ENCODE measurements at places on chromosomes 1 and 21.
A peak's percentile ranks its signal among the peaks of the same experiment; 100 is the strongest.

DNA sequence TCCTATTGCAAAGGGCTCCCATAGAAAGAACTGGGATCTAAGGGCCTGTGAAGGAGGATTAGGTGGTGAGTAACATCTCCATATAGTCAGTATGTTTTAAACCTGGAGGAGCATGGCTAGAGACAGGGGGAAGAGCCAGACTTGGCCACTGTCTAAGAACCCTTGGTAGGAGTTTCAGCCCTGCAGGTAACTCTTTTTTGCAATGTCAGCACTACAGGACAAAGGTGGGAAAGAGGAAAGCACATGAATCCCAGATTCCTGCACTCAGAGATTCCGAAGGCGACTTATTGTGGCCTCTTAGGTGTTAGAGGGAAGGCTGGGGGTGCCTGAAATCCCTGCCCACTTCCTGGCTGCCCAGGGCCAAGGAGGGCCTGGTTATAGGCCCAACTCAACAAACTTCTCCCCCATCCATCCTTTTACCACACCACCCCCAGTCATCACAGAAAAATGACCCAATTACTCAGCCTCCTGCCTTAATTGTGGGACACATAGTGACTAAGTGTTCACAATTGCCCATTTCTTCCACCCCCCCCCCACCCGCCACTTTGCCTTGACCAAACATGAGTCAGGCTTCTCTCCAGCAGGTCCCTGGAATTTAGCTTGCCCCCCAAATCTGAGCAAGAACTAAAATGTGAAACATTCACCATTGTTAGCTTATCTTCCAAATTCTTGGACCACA is 1.9 kb upstream of the NTNG1 start:
- peak; percentile 66 for DNase-seq

DNA sequence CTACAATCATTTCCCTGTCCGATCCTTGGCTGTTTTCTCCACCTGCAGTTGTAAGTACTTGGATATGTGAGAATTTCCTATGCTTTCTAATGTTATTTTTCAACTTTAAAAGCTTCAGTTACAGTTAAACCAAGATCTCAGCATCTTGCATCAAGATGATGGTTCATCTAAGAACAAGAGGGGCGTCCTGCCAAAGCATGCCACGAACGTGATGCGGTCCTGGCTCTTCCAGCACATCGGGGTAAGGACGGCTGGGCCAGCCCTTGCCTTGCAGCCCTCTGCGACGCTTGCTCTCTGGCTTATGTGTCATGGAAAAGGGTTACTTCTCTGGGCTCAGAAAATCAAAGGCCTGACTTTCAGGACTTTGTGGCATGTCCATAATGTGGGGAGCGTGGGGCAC is 46.8 kb downstream of the PKNOX1 start:
- no peak for DNase-seq

- DNase-seq: no peak
Measured at GRCh38 chr1:65979136-65980044, 186.7 kb downstream of the PDE4B start.

- DNase-seq: no peak
Measured at GRCh38 chr1:19495000-19495656, 9.8 kb upstream of the CAPZB start.

DNA sequence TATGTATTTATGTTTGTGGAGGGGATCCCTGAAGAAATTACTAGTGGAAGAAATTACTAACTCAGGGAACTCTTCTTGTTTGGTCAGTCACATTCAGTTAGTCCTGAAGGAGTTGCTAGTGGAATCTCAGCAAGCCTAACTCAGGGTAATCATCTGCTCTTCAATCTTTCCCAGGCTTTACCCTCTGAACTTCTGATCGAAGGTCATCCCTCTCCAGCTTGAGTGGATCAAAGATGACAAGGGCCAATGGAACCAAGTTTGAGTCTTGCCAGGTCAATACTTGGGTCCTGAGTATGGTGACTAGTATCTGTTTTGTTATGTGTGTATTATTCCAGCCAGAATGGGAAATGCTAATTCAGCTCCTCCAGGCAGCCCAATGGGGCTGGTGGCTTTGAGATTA is 49.3 kb downstream of the CFH start:
- DNase-seq: no peak

DNA sequence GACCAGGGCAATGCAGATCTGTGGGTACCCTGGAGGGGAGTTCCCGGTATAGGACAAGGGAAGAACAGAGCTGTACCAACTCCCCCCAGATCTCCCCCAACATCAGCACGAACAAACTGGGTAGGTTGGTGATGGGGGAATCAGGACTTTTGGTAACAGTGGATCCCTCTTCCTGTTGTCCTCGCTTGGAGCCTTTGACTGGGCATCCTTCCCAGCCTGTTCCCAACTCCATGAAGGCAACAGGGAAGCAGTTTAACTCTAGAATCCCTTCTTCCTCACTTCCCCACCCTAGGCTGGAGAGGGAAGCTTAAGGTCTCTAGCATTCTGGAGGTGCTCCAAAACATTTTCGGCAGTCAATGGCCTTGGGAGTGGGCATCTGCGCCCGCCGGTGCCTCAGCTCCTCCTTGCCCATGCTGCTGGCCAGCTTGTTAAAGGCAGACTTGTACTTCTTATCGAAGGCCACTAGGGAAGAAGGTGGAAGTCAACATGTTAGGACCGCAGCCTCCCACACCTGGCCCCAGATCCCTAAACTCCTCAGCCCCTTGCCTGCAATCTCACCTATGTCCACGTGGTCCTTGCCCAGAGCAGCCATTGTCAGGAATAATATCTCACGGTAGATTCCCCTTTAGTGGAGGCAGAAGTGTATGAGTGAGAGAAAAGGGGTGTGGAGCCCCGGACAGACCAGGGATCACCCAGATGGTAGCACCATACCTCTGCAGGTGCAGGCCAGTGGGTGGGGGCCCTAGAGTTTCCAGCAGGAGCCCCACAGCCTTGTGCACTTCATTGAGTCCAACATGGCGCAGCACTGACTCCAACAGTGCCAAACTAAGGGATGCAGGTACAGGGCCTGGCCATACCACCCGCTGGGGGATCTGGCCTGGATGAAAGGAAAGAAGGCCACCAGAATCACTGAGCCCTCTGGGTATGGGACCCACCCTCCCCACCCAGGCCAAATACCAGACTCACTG is 7.5 kb upstream of the GATAD2B start:
- no peak for DNase-seq

DNA sequence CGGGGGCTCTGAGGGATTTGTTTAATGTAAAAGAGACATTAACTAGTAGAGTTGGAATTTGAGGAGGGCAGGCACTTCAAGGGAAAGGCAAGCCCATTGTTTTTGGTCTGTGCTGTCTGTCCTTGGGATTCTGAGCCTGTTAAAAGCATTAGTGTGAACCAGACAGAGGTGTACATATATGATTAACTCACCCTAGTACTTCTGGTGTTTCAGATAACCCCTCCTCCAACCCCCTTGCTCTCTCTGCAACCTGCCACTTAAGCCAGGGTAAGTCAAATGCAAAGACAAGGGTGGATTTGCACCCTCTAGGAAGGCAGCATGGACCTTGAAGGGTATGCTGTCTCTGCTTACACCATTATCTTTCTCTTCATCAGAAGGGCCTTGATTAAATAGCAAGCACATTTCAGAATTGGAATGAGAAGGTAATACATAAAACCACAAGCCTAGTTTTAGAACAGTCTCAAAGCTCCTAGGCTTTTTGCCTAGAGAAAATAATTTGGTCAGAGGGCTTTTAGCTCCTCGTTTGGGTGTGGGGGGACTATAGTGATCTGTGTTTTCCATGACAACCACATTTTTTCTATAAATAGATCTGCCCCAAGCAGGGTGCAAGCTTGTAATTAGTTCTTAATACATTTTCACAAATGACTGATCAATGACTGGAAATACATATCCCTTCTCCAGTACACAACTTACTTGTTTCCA is 120.7 kb upstream of the SGIP1 start:
- DNase-seq: no peak

DNA sequence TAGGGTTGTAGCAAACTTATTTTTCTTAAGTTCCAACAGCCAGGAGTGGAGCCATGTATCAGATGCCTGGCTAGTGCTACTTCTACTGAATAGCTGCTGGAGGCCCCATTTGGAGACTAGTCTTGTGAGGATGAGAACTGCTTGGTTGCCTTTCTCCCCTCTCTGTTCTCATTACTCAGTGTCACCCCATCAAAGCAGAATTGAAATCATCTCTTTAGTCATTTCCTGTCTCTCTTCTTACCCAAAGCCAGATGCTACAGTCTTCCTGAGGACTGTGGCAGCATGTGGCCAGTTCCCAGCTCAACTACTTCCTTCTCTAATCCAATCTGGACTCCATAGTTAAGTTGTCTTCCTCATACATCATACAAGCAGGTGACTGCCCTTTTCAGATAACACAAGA is 197.5 kb downstream of the BRINP2 start:
- peak; percentile 43 for DNase-seq

- peak; percentile 77 for DNase-seq
Measured at GRCh38 chr1:196535727-196536126, 72.5 kb downstream of the KCNT2 start.

- peak; percentile 34 for DNase-seq
Measured at GRCh38 chr21:29077651-29078090, 4.2 kb upstream of the CCT8 start.

DNA sequence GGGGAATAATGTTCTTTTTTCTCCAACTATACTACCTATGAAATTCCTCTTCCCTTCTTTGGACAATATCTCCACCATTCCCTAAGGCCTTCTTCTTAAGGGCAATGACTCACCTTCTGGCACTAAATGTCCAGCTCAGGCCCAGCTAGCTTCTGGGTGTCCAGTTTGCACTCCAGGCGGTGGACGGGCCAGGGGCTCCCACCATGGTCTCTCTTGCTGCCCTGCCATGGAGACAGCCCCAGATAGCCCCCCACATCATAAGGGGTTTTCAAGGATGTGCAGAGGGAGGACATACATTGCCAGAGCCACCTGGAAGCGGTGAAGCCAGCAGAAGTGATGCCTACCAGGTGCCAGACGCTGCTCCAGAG is 43.8 kb downstream of the C1orf198 start:
- no peak for DNase-seq

DNA sequence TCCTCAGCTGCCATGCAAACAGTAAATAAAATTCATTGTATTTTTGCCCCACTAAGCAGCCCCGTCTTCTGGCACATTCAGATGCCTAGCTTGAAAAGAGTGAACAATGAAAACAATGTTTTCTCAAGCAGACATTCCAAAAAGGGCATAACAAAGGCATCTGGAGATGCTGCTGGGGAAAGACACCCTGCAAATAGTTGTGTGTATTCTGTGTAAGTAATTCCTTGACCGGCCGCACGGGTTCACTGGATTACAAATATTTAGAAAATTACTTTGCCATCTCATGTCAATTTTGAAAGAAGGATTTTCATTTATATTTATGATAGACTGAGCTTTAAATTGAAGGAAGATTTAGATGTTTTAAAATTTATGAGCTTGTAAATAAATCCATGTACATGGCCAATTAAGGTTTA is 142.2 kb downstream of the SLC45A1 start:
- DNase-seq: no peak

GRCh38 chr1:228445843-228446650 is 29.4 kb upstream of the TRIM17 start:
- peak; percentile 52 for DNase-seq

Data from epithelial cell of esophagus (primary cell).